ENCODE measurements at places on chromosomes 1 and 21. TPM values are rescaled to one million over a fixed set of nuclear protein-coding genes. Genes with fewer than 3 reads are reported as not detected.

GRCh38 chr1:61156576-61157467 lies 74.5 kb downstream of the NFIA start:
- H3K27me3 ChIP-seq: peaks cover 22% of the 10 kb centered on the region
- H3K36me3 ChIP-seq: no peaks in the 10 kb centered on the region
- peaks cover 28% of the 10 kb centered on the region for H3K4me1 ChIP-seq
- H3K4me3 ChIP-seq: no peak overlapping the region
- DNase-seq: no peak

DNA sequence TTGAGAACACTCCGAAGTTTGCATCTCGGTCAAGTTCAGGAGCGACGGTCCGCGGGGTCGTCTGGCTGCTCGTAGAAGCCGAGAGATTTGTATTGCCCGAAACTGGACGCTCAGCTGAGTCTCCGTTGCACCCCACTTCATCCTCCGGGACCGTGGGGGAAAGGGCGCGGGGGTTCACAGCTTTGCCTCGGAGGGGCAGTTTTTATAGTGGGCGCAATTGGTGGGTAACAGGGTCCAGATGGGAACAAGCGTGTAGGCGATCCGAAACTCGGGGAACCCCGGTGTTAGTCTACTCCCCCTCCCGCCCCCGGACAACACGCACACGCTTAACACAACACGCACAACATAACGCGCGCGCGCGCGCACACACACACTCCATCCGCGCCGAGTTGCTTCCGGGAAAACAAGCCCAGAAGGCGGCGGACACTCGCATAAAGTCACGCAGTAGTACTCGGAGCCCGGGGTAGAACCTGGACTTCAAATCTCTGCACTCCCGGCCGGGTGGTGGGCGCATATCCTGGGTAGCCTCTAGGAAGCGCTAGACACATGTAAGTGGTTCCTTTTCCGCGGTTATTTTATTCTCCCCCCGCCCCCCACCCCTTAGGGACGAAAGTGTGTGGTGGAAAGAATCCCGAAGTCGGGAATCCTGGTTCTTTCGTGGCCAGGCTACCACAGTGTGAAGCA lies 1.1 kb upstream of the JUN start:
- peaks cover 2% of the 10 kb centered on the region for H3K27me3 ChIP-seq

DNA sequence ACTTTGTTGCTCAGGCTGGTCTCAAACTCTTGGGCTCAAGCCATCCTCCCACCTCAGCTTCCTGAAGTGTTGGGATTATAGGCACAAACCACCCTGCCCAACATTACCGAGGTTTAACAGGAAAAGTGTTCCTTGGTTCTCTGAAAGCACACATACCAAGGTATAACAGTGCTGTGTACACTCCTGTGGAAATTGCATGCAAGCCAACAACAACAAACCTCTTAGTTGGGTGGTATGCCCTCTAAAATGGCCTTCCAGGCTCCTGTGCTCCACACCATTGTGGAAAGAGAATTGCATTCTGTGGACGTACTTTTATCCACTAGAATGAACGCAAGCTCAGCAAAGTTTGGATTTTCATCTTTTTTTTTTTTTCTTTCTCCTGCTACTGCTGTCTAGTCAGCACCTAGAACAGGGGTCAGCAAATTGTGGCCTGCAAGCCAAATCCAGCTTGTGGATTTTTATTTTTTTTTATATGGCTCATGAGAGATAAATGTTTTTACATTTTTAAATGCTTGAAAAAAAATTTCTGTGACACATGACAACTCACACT lies 192.2 kb upstream of the TNR start:
- DNase-seq: no peak
- peaks cover 33% of the 10 kb centered on the region for H3K36me3 ChIP-seq
- H3K27me3 ChIP-seq: no peaks in the 10 kb centered on the region
- no peak overlapping the region for H3K27ac ChIP-seq
- H3K4me1 ChIP-seq: no peaks in the 10 kb centered on the region
- H3K4me3 ChIP-seq: no peak overlapping the region

DNA sequence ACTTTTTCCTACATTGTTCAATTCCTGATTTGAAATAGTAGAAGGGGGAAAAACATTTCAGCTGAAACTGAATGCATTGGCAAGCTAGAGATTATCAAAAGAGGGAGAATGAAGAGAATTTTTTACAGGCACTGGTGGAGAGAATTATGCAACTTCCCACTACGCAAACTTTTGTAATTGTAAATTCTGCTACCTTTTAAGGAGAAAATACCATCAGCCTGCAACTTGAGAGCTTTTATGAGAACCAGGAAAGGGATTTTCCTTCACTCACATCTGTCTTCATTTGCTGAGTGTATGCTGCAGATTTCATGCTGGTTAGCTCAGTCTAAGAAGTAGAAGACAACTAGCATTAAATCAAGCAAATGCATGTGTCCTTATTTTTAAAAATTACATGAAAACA lies 43.7 kb downstream of the ADAMTS1 start:
- no peaks in the 10 kb centered on the region for H3K27me3 ChIP-seq
- H3K4me1 ChIP-seq: no peaks in the 10 kb centered on the region
- DNase-seq: no peak
- H3K4me3 ChIP-seq: no peak overlapping the region

GRCh38 chr1:210769473-210769872 lies 364.5 kb downstream of the KCNH1 start:
- no peak overlapping the region for H3K27ac ChIP-seq
- peaks cover 13% of the 10 kb centered on the region for H3K27me3 ChIP-seq
- H3K4me1 ChIP-seq: no peaks in the 10 kb centered on the region
- H3K36me3 ChIP-seq: no peaks in the 10 kb centered on the region

DNA sequence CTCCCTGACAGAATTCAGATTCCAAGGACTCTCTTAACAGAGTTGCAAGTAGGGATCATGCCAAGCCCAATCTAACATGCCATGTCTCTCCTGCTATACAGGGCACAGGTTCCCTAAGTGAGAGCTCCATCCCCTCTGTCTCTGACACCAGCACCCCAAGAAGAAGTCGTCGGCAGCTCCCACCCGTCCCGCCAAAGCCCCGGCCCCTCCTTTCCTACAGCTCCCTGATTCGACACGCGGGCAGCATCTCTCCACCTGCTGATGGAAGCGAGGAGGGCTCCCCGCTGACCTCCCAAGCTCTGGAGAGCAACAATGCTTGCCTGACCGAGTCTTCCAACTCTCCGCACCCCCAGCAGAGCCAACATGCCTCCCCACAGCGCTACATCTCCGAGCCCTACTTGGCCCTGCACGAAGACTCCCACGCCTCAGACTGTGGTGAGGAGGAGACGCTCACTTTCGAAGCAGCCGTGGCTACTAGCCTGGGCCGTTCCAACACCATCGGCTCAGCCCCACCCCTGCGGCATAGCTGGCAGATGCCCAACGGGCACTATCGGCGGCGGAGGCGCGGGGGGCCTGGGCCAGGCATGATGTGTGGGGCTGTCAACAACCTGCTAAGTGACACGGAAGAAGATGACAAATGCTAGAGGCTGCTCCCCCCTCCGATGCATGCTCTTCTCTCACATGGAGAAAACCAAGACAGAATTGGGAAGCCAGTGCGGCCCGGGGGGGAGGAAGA lies 263.2 kb downstream of the ZNF648 start:
- no peaks in the 10 kb centered on the region for H3K4me1 ChIP-seq
- H3K27ac ChIP-seq: no peak overlapping the region
- no peak overlapping the region for H3K4me3 ChIP-seq

DNA sequence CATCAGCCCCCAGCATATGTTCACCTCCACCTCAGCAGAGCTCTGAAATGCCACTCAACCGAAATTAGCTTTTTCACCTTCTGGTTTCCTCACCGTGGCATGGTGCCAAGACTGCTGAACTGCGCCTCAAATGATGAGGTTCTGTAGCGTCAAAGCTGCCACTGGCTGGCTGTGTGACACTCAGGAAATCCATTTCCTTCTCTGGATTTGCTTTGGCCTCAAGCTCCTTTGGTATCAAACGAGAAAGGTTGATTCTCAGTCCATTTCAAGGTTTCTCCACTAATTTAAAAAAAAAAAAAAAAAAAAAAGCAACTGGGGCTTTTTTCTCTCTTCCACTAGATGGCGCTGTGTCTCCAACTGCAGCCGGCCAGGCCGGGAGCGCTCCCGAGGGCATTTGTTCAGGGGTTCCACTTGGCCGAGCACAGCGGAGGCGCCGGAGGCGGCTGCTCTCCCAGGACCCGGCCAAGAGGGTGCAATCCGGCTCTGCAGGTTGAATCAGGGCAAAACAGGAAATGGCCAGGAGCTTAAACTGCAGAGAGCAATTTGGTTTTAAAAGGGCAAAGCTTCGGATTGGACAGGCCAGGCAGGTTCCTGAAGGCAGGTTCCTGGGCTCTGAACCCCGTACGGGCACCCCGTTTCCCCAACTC lies 26.5 kb upstream of the PLA2G2C start:
- H3K4me3 ChIP-seq: no peak overlapping the region
- H3K27me3 ChIP-seq: peaks cover 57% of the 10 kb centered on the region
- H3K4me1 ChIP-seq: peaks cover 4% of the 10 kb centered on the region

GRCh38 chr1:53959664-53960250 lies 13.6 kb downstream of the LRRC42 start:
- peaks cover 23% of the 10 kb centered on the region for H3K36me3 ChIP-seq
- DNase-seq: no peak
- H3K4me1 ChIP-seq: peaks cover 18% of the 10 kb centered on the region
- no peak overlapping the region for H3K27ac ChIP-seq

- DNase-seq: no peak
- H3K4me1 ChIP-seq: peaks cover 21% of the 10 kb centered on the region
- no peaks in the 10 kb centered on the region for H3K36me3 ChIP-seq
These were observed 16.3 kb upstream of the SARS1 start for GRCh38 chr1:109197158-109198042.

DNA sequence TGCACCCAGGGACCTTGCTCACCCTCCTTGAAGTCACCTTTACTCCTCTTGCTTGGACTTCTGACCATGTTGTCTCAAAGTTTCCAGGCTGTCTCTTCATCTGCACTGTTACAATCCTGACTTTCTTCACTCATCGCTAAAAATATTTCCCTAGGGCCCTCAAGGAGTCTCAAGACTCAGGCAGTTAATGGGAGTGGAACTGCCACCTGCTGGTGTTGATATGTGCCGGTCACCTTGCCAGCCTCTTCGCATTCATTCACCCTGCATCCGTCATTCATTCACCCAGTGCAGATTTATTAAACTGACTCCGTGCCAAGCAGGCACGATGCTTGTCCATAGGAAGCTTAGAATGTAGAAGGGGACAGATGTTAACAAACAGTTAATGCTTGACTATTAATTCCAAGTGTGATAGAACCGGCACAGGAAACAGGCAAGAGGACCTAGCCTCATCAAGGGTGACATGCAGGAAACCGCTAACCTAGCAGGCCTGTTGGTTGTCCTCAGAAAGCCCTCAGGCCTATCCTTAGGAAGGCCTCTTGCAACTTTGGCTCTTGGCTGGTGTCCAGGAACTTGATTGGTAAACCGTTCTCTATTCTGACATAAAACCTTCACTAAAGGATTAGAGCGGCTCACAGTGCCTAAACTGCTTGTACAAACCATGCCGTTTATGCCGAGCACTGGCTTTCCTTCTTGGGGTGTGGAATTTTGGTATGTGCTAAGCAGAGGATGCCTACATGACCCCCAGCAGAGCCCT lies 342.2 kb downstream of the CAMTA1 start:
- no peak for DNase-seq
- H3K4me3 ChIP-seq: no peak overlapping the region
- no peaks in the 10 kb centered on the region for H3K36me3 ChIP-seq

DNA sequence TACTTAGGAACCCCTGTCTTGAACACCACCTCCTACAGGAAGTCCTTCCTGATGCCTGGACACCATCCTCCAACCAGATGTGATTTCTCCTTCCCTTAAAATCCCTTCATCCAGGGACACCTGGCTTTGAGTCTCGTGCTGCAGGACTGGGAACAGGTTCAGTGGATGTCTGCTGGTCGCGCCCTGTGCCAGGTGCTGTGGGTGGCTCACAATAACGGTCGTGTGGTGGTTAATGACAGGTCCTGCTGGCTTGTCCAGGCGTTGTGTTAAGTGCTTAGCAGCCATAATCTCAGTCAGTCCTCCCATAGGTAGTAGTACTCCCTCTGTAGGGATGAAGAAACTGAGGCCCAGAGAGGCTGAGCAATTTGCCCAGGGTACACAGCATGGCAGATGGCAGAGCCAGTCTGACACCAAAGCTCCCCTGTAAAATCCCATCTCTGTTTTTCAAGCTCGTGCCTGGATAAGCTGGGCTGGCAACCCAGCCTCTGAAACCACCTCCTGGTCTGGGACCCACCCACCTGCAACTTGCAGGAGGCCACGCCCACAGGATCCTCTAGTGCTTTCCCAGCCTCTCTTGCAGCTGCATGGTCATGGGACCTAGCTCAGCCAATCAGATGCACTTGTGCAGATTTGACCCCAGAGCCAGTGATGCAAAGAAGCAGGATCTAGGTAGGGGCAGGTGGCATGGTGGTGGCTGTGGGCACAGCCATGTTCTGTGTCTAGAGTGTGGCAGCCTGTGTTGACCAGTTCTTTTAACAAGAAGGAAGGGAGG lies 106.0 kb upstream of the IFFO2 start:
- no peak overlapping the region for H3K27ac ChIP-seq
- peaks cover 2% of the 10 kb centered on the region for H3K4me1 ChIP-seq
- no peak overlapping the region for H3K4me3 ChIP-seq
- peaks cover 3% of the 10 kb centered on the region for H3K36me3 ChIP-seq
- no peak for DNase-seq

NR5A2 gene
- total RNA-seq: 0.59 TPM

LEFTY2 gene
- total RNA-seq: not detected

CSF1 gene
- 77.6 TPM for total RNA-seq
